CD4-positive, alpha-beta T cell treated with Interleukin-15 for 4 hours (primary cell): ENCODE measurements at places on chromosomes 1 and 21.
A peak's percentile ranks its signal among the peaks of the same experiment; 100 is the strongest.

DNA sequence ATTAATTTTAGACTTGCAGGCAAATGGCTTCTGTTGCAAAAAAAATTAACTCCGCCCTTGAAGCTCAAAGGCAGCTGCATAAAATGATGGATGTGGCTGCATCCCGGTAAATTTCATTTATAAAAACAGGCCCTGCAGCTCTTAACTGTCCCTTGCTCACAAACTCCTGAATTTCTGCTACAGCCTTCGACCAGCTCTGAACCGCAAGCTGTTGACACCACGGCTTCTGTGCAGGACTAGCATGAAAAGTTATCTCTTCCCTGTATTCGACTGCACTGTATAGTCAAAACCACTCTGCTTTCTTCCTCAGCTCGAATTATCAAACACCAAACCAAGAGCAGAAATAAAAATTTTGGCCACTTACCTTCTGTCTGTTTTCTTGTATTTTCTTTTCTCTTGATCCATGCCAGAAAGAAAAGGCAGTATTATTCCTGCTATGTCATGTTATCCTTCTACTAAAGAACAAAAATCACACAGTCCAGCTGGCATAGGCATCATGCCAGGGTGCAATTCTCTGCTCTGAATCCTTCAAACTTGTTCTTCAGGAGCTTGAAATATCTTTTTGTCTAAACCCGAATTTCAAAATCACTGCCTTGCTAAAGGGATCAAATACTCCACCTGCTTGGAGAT is 195.5 kb upstream of the NCAM2 start:
- no peak for DNase-seq

GRCh38 chr1:9659328-9659727 is 7.8 kb downstream of the PIK3CD start:
- no peak for DNase-seq

- no peak for DNase-seq
Observed at GRCh38 chr1:96598416-96599168, 123.0 kb upstream of the PTBP2 start.

DNA sequence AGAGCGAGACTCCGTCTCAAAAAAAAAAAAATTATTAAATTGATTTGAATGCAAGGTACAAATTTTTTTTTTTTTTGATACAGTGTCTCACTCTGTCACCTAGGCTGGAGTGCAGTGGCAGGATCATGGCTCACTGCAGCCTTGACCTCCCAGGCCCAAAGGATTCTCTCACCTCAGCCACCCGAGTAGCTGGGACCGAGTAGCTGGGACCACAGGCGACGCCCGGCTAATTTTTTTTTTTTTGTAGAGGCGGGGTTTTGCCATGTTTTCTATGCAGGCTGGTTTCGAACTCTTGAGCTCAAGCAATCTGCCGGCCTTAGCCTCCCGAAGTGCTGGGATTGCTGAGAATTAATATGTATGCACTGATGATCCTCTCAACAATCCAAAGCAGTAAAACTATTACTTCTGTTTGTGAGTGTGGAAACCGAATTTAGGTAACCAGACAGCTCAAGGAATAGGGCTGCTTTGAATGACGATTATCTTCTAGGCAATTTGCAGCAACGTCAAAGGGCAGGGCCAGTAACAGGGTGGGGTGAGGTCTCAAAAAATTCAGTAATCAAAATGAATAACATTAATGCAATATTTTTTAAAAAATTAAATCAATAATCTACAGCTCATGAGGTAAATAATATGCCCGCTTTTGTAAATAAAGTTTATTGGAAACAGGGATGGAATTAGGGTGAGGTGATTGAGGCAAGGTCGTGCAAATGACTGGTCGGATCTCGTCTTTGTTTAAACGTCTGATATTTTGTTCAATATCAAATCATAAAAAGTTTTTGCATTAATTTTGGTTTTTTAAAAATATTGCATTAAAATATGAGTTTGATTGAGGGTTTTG is 1.2 kb downstream of the CLSPN start:
- DNase-seq, result no peak

GRCh38 chr1:211472724-211473123 is 19.2 kb downstream of the RD3 start:
- DNase-seq, result no peak

- DNase-seq, result no peak
Observed at GRCh38 chr1:207868251-207868773, 42.6 kb downstream of the CD34 start.

- DNase-seq, result no peak
Observed at GRCh38 chr1:192795916-192796618, 12.8 kb upstream of the RGS2 start.

DNA sequence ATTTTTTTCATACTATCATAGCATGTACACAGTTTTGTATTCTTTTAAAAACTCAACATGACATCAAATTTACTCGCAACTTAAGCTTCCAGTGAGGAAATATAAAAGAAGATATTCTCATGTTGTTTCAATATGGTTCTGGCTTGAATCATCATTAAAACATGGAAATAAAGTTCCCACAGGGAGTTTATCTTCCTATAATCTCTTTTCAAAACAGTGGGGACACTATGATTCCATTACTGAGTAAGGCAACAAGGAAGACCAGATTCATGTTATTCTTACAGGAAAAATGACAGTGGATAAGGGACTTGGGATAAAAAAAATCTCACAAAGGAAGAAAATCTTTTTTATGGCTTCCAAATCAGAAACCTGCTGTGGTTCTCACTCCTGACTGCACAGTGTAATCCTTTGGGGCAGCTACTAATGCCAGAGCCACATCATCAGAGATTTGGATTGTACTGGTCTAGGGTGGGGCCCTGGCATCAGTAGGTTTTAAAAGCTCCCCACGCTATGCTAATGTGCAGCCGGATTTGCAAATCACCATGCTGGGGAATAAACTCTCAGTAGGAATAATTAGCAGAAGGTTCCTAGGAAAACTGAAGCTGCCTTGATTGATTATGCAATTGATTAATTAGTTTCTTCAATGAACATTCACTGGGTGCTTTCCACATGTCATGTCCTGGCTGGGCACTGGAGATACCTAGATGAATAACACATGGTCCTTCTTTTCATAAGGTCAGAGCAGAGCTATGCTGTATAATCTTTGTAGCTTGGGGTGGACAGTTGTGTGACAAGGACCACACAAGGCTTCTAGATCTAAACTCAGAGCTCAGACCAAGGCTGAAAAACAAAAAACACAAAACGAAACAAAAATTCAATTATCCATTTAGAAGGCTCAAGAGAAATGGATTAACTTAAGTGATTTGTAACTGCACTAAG is 71.1 kb upstream of the C8B start:
- DNase-seq, result no peak

GRCh38 chr1:69129538-69129937 is 438.2 kb upstream of the LRRC7 start:
- DNase-seq, result no peak

DNA sequence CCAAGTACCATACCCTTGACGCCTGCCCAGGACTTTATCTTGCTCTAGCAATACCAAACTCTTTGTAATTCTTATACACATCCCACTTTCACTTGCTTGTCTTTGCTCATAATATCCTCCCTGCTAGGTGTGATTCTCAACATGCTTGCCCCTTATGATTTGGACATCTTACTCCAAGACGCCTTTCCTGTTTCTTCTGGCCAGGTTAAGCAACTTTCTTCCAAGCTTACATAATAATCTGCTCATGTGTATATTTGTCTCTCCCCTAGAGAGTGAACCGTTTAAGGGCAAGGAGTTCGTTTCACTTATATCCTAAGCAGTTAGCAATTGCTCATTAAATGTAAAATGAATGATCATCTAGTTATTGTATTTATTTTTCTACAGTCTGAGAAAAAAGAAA is 21.8 kb downstream of the CRYZL1 start:
- no peak for DNase-seq

DNA sequence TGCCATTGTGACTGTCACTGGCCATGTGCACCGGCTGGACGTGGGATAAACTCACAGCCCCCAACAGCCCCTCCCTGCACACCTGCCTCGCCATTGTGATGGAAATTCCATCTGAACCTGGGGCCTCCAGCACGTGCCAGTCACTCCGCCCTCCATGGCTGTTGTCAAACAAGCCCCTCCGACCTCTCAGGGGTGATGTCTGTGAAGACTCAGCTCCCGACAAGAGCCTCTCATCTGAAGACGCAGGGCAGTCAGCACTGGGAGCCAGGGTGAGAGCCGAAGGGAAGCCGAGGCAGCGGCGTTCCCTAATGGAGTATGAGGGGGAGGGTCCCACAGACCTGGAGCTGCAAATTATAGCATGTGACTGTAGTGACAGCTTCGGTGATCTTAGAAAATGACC is 1.4 kb upstream of the KRTAP10-2 start:
- no peak for DNase-seq

DNA sequence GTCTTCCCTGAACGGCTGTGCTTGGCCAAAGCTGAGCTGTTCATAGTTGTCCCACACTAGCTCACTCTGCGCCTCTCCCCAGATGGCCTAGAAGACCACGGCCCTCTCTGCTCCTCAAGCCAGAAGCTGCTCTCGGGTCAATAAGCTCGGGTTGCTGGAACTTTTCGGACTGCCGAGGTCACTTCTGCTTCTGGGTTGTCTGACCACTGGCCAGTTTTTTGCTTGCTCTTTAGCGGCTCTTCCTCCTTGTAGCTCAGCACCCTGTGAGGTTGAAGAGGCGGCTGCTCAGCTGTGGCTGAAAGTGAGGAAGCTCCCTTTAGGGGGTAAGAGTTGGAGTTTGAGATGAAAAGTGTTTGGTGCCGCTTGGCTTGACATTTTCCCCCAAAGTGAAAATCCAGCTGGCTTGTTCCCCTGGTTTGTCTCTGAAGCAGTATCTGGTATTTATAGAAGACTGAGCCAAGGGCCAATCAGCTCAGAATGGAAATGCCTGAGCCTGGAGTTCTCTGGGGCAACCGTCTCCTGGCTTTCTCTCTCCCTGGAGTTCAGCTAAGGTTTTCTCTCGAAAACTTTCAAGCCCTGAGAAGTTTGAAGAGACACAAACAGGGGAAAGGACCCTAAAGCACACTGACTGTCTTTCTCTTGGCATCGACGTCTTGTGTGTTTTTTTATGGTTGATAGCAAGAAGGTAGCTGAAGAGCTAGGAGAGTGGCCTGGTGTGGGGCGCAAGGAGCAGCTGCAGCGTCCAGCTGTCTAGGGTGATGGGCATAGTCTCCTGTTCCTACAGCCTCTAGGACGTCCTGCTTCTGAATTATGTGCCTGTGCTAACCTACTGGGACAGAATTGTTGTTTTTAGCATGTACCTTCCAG is 72.0 kb downstream of the SYT6 start:
- DNase-seq, result no peak

- no peak for DNase-seq
Observed at GRCh38 chr1:39540504-39541031, 36.0 kb downstream of the PABPC4 start.

DNA sequence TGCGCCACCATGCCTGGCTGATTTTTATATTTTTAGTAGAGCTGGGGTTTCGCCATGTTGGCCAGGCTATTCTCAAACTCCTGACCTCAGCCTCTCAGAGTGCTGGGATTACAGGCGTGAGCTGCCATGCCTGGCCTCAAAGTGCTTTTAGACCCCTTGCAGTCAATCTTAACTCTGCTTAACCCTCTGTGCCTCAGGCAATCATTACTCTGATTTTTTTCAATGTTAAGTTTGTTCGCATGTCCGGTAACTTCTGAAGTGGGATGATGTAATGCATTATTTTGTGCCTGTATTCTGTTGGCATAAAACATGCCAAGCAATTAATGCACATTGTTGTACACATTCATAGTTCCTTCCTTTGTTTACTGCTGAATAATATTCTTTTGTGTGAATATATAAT is 18.6 kb downstream of the SMG7 start:
- DNase-seq, result no peak

GRCh38 chr1:234722904-234723720 is 113.1 kb upstream of the IRF2BP2 start:
- DNase-seq, result peak; percentile 78

GRCh38 chr1:148160343-148161052 is 8.4 kb upstream of the NBPF11 start:
- DNase-seq, result no peak

- DNase-seq, result no peak
Observed at GRCh38 chr1:31366796-31367195, 6.1 kb downstream of the FABP3 start.

DNA sequence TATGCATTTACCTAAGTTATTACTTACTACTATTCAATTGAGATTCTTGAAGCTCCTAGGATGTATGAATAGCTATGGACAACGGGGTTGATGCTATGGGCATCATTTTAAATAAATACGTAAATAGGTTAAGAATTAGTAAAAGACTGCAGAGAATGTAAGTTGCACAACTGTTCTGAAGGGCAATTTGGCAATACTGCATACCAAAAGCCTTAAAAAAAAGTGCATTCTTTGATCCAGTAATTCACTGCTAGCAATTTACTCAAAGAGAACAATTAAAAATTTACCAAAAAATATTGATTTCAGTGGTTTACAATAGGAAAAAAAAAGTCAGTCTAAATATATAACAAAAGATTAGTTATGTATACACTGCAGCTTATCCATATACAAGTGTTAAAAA is 3.5 kb downstream of the ARPC5 start:
- DNase-seq, result no peak
